ENCODE measurements at places on chromosomes 2 and 18.

DNA sequence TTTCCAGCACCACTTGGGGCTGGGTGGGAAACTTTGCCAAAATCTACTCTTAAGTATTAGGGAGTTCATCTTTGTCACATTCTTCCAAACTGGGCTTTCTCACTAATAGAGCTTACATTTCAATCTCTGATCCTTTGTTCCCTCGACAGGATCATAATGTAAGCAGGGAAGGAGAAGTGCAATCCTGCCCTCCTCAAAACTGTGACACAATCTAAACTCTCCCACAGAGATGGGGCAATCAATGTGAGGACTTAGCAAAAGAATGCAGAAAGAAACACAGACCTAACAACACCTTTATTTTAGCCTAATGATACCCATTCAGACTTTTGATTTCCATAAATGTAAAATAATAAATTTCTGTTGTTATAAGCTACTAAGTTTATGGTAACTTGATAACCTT lies 40.8 kb downstream of the DSEL start:
- no peak for DNase-seq

GRCh38 chr2:238422285-238422684 lies 4.4 kb upstream of the ASB1 start:
- DNase-seq: no peak

- no peak for DNase-seq
These were observed 131.5 kb downstream of the DNAH7 start for GRCh38 chr2:195937176-195937575.

- DNase-seq: no peak
These were observed 25.3 kb downstream of the EXOC6B start for GRCh38 chr2:72800492-72800891.

DNA sequence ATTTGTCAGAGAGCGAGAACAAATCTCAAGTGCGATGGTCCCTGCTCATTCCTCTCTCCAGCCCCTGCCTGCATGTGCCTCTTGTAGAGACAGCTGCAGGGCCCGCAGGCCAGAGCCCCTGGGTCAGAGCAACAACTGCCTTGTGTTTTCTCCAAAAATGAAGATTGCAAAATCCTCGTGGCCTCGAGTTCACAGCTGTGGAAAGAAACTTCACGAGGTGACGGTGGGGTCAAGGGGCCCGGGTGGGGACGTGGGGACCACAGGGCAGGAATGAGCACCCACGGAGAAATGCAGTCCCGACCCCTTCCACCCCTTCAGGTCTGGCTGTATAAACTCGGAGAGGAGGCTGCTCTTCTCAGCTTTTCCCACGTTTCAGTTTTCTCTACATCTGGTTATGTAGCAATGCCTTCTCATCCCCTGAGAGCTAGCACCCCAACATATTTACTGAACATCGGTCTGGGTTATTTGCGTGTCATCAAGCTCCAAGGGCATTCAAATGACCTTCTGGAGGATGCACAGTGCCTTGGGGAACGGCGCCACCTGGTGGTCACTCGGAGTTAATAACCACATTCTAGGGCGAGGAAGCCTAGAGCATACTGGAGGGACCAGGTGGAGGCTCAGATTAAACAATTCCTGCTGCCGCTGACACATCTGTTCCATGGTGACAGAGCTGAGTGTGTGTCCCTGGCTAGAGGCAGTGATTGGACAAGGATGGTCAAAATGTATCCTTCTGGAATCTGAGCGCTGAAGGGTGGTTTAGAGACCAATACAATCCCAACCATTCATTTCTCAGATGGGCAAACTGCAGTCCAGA lies 91.4 kb upstream of the CYRIA start:
- DNase-seq: peak; percentile 41

DNA sequence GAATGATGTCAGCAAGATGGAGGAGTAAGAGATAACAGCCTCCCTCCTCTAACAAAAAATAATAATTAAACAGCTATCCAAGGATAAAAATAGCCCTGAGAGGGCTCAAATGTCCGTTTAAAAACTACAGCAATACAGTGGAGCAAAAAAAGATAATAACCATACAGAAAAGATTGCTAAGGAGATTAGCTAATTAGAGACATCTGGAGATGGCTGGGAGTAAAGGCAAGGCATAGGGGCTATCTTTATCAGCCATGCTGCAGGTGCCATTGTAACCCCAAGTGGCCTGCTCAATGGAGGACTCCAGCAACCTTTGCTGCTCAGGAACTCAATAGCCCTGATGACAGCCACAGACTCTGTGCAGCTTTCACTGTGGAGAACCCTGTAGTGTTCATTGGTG lies 42.7 kb downstream of the MDH1 start:
- no peak for DNase-seq

DNA sequence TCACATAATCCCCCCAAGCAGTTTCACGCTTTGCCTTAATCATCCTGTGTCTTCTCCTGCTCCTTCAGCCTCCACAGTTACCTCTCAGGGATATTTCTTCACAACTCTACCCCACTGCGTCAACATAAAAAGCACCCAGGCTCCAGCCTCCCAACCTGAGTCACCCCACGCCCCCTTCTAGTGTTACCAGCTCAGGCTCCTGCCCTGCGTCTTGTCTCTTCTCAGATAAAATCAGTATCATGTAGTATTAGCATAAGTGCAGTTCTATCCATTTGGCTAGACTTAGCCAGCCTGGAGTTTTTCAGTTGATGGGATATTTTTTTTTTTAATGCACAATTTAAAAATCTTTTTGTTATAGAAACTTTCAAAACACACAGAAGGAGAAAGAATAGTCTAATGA lies 9.6 kb upstream of the PELI1 start:
- DNase-seq: no peak

- peak; percentile 8 for DNase-seq
These were observed 71.7 kb downstream of the PTRHD1 start for GRCh38 chr2:24721470-24721869.

GRCh38 chr2:196549052-196549451 lies 90.5 kb upstream of the CCDC150 start:
- no peak for DNase-seq

- DNase-seq: no peak
These were observed 61.0 kb downstream of the MAP3K20 start for GRCh38 chr2:173136599-173136998.

GRCh38 chr18:59063912-59064311 lies 75.8 kb upstream of the SEC11C start:
- no peak for DNase-seq

DNA sequence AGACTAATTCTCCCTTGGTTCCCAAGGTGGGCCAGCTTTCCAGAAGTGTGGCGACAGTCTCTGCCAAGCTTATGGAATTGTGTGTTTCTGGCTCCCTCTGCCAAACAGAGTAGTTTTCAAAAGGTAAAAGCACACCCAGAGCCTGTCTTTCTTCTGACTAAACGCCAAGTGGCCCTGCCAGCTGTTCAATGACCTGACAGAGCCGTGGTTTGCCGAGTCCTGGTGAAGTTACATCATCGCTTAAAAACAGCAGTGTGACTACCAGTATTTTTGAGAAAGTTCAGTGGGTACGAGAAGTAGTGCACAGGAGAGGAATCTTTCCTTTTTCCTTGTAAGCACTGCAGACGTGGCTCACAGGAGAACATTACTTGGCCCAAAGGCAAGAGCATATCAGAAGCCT lies 1.9 kb downstream of the PER2 start:
- DNase-seq: no peak

DNA sequence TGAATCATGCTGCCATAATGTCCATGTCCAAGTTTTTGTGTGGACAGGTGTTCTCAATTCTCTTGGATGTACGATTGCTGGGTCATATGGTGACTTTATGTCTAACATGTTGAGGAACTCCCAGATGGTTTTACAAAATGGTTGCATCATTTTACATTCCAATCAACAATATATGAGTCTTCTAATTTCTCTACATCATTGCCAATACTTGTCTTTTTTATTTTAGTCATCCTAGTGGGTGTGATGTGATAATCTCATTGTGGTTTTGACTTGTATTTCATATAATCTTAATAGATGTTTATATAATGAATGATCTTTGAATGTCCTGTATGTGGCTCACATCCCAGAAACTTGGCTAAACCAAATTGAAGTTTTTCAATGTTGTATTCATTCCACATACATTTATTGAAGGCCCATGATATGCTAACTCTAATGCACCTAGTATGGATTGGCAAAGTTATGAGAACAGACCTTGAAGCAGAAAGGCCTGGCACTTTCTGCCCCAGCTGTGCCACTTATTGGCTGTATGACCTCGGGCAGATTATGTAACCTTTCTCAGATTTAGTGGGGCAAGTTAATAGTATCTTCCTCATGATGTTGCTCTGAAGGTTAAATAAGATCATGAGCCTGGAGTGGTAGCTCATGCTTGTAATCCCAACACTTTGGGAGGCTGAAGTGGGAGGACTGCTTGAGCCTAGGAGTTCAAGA lies 205.4 kb downstream of the RAB3GAP1 start:
- DNase-seq: no peak

- no peak for DNase-seq
These were observed 76.0 kb downstream of the SH3YL1 start for GRCh38 chr2:187825-188224.

DNA sequence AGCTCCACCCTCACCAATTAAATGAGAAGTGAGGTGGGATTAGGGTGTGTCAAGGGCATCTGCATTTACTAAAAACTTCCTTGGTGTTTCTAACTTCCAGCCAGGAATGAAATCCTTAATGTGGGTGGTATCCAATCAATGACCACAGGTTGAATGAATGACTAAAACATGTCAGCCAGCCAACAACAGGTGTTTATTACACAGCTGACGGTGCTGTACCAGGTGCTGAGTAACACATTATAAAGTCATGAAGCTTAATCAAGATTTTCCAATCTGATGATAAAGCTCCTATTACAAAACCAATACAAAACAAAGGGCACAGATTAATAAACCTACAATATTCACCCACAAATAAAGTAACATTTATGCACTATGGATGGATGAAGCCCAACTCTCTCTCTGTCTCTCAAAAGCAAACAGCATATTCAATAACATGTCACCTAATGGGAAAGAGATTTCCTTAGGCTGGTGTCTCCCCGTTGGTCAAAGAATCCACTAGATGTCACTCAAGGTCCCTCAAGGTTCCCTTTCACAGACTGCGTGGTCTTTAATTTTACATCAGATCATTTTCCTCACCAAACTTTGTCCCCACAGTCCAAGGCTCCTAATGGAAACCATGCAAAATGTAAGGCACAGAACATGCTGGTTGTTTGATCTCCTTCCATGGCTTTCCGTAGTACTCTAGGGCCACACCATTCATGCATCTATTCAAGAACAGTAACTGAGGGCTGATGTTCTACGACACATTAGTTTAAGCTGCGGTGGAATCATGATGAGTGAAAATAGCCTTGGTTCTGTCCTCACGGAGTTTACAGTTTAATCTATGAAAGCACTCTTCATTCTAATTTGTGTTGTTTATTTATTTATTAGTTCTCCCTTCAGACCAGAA lies 6.4 kb upstream of the PTPN4 start:
- DNase-seq: peak; percentile 17

DNA sequence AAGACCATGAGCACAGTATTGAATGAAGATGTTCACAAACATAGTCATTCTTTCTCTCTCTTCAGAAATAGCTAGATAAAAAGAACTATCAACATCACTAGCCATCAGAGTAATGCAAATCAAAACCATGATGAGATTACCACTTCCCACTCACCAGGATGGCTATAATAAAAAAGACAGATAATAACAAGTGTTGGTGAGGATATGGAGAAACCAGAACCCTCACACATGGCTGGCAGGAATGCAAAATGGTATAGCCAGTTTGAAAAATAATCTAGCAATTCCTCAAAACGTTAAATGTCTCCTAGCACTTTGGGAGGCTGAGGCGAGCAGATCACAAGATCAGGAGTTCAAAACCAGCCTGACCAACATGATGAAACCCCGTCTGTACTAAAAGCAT lies 31.3 kb upstream of the PPP1CB start:
- DNase-seq: no peak

GRCh38 chr18:68666381-68666780 lies 48.5 kb downstream of the TMX3 start:
- no peak for DNase-seq

Data from NCI-H1930 (cell line).